ENCODE measurements at places on chromosomes 16 and 17.

GRCh38 chr16:56939801-56940200 is 7.9 kb downstream of the HERPUD1 start:
- DNase-seq: no peak

- DNase-seq: no peak
These were observed 30.5 kb upstream of the NKD1 start for GRCh38 chr16:50517450-50518252.

- no peak for DNase-seq
These were observed 12.7 kb downstream of the LITAFD start for GRCh38 chr16:8894736-8895334.

DNA sequence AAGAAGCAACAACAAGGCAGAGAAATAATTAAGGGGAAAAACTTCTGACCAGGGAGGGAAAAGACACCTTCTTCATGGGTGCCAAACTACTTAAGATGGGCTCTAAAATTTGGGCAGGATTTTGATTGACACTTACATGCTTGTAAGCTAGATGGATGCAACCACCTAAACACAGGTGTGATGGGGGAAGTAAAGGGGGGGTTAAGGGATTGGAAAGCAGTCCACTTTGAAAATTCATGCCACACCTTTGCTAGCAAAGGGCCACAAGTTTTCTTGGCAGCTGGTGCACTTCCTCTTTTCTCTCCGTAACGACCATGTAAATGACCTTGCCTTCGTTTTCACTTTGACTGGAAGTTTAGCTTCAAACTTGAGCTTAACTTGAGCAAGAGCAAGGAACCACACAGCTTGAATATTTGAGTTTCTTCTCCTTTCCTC is 14.3 kb upstream of the PRKAR1A start:
- no peak for DNase-seq

DNA sequence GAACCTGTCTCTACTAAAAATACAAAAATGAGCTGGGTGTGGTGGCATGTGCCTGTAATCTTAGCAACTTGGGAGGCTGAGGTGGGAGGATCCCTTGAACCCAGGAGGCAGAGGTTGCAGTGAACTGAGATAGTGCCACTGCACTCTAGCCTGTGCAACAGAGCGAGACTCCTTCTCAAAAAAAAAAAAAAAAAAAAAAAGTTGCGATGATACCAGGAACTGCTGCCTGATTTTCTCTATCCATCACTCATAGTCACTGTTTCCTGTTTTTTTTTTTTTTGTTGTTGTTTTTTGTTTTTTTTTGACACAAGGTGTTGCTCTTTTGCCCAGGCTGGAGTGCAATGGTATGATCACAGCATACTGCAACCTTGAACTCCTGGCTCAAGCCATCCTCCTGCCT is 59.2 kb downstream of the ABCC1 start:
- DNase-seq: no peak

GRCh38 chr16:78317564-78318240 is 218.2 kb downstream of the WWOX start:
- no peak for DNase-seq

DNA sequence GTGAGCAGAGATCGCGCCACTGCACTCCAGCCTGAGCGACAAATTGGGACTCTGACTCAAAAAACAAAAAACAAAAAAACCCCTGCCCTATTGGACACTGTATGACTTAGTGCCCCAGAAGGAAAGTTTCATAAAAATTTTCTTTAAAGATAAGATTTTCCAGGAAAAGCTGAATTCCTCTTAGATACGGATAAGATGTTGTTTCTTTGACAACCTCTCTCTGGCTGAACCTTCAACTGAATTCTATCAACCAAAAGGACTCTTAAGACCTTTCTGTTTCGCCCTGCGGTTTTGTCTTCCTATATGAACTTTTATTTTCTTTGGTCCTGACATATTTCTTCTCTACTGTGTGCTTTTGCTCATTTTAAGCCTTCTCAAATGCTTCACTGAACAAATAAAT is 35.8 kb downstream of the CPPED1 start:
- DNase-seq: no peak

DNA sequence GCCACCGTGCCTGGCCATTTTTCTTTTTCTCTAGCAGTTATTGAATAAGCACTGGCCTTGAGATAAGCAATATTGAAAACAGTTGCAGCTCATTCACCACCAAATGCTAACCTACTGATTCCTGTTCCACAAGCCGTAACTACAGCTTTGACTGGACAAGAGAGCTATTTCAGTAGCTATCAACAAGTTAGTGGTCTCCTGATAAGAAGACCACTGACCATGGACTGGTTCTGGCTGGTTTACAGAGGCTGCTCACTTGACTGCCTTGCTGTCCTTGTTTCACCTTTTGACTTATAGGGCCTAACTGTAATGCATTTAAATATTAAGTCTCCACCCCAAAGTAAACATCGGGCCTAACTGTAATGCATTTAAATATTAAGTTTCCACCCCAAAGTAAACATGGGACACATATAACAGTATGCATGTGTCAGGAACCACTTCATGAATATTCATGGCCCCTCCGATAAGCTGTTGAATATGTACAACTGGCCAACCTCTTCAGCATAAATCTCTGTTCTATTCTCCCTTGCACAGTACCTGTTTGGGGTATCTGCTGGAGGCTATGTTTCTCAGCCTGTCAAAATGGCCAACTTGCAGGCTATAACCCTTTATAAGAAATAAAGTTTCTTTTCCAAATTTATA is 94.1 kb downstream of the USP32 start:
- DNase-seq: no peak

DNA sequence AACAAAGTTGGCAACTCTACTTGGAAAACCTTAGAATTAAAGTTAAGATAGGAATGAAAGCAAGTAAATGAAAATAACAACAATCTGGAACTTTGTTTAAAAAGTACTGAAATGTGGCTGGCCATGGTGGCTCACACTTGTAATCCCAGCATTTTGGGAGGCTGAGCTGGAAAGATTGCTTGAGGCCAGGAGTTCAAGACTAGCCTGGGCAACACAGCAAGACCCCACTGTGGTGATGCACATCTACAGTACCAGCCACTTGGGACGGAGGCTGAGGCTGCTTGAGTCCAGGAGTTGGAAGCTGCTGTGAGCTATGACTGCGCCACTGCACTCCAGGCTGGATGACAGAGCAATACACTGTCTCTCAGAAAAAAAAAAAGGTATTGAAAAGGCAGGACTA is 51.7 kb downstream of the SYNRG start:
- no peak for DNase-seq

DNA sequence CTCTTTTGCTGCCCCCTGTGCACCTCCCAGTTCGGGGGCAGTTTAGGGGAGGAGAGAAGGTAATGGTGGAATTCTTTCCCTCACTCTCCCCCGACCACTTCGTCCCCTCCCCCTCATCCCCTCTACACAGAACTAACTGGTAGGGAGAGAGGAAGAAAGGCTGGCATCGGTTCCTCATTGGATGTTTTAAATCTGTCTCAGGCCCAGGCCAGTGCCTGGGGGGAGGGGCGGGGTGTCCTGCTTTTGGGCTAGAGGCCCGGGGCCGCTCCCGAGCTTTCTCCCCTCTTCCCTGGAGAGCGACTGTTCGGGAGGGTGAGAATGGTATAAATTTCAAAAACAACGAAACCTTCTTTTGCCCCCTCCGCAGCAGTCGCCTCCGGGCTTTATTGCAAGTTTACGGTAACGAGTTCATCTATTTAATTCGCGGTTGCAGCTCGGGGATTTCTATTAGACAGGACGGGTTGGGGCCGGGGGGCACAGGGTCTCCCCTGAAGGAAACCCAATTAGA is at the start of gene PRAC2:
Gene PRAC2 (plus strand): TSS at position 271 of the 508 bp plus-strand sequence. CDS start 1,226 bp downstream, outside the sequence.
- no peak for DNase-seq

- DNase-seq: no peak
These were observed 169.3 kb upstream of the AXIN2 start for GRCh38 chr17:65730711-65731169.

DNA sequence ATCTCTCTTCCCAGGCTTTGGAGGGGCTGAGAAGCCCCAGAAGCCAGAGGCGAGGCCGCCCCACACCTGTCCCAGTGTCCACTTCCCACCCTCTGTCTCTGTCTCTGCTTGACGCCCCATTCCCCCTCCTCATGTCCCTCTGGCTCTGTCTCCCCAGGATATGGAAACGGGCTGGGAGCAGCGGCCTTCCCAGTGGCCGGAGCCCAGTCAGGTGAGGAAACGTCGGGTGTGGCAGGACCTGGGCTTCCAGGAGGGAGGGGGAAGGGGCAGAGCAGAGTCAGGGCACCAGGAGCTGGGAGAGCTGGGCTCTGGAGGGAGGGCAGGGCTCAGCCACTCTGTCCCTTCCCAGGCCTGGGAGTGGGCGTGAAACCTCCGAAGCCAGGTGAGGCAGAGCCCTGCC is 10.6 kb upstream of the PKMYT1 start:
- DNase-seq: no peak

- no peak for DNase-seq
These were observed 207.1 kb upstream of the CIBAR2 start for GRCh38 chr16:85319208-85319983.

- no peak for DNase-seq
These were observed 849 bp upstream of the SULT1A1 start for GRCh38 chr16:28610595-28611191.

DNA sequence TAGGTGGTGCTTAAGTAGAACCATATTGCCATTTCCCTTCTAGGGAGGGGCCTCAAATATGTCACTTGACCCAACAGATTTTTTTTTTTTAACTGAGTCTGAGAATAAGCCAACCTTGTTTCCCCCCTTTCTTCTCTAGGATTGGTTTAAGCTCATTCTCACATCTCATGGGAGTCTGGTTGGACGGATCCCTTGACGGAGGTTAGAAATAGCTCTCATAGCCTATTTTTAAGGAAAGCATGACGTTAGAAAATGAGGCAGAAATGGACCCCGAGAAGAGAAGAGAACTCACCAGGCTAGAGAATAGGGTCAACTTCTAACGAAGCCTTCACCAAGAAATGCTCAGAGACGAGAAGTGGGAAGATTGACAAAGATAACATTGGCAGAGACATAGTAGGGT is 95.1 kb upstream of the ZFHX3 start:
- no peak for DNase-seq

- DNase-seq: no peak
These were observed 10.4 kb upstream of the RUNDC3A start for GRCh38 chr17:44297975-44298374.

DNA sequence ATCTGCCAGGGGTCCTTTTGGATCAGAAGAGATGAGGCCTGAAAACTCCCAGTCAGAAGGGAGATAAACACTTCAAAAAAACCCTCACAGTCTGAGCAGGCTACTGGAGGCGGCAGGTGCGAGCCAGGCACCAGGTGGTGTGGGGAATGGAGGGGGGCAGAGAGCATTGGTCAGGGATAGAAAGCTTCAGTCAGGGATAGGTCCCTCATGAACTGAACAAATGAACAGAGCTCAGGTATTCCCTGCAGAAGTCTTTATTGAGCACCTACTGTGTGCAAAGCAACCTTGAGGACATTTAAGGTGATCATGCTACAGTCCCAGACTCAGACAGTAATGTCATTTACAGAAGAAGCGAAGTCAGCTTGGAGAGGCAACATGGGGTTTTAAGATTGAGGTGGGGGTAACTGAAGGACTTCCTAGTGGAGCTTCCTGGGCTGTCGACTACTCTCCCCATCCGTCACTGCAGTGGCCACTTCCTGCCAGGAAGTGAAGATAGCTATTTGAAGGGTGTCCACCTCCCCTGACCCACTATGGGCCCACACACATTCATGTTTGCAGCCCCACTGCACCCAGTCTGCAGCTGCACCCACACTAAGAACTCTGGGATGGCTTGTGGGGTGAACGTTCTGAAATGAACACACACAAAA is 3.2 kb downstream of the KIFC3 start:
- DNase-seq: no peak

- DNase-seq: no peak
These were observed 20.0 kb upstream of the SLC35G3 start for GRCh38 chr17:35214192-35214591.

GRCh38 chr17:73643001-73643851 is 1.0 kb downstream of the SDK2 start:
- DNase-seq: no peak

DNA sequence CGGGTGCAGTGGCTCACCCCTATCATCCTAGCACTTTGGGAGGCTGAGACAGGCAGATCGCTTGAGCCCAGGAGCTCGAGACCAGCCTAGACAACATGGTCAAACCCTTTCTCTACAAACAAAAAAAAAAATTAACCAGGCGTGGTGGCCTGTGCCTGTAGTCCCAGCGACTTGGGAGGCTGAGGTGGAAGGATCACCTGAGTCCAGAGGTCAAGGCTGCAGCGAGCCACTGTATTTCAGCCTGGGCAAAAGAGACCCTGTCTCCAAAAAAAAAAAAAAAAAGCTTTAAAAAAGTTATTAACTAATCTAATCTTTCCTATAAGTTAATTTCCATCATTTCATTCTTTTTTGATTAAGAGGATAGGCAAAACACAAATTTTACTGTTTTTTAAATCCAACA is 2.5 kb downstream of the NCOR1 start:
- no peak for DNase-seq

GRCh38 chr17:75707079-75707571 is 14.1 kb upstream of the ITGB4 start:
- no peak for DNase-seq

DNA sequence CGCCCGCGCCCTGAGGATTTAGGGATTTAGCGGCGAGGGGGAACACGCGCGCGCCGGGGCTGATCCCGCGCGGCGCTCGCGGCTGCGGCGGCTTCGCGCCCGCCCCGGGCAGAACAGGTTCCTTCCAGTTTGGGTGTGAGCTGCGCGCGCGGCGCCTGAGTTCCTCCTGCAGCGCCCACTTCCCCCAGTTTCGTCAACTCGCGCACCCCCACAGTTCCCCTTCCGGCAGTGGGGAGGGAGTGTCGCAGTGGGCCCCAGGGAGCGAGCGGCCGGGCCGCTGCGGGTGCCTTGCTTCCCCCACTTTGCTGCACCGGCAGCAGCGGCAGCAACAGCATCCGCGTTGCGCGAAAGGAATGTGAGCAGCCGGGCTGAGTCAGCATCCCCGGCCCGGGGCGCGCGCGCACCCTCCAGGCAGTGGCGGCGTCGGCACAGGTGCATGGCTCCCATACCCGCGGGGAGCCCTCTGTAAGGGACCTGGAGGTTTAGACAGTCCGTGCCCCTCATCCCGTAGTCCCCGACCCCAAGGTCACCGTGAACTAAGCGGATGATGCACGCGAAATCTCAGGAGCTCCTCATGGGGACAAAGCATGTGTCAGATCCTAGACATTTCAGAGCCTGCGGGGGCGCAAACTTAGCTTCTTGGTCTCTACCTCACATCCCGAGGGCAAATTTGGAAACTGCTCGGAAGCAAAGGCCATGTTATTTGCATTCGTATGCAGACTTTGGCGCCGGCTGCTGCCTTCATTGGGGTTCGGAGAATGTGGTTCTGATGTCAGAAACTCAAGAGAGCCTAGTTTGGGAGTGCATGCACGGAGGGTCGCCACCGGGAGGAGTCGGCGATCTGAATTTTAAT is 767 bp downstream of the ARSG start:
- DNase-seq: no peak

GRCh38 chr17:32486111-32486700 is 587 bp upstream of the CDK5R1 start:
- DNase-seq: no peak

GRCh38 chr17:29566473-29567303 is at the start of gene ABHD15:
Gene ABHD15, minus strand, starts transcription at chr17:29567037. Its CDS starts 71 bp downstream, at chr17:29566966.
- no peak for DNase-seq

- peak; percentile 84 for DNase-seq
These were observed 7.0 kb downstream of the PLXDC1 start for GRCh38 chr17:39144416-39144840.
